SK-N-SH (cell line): ENCODE measurements at places on chromosomes 4 and X. TPM values are rescaled to one million over a fixed set of nuclear protein-coding genes. Genes with fewer than 3 reads are reported as not detected.

DNA sequence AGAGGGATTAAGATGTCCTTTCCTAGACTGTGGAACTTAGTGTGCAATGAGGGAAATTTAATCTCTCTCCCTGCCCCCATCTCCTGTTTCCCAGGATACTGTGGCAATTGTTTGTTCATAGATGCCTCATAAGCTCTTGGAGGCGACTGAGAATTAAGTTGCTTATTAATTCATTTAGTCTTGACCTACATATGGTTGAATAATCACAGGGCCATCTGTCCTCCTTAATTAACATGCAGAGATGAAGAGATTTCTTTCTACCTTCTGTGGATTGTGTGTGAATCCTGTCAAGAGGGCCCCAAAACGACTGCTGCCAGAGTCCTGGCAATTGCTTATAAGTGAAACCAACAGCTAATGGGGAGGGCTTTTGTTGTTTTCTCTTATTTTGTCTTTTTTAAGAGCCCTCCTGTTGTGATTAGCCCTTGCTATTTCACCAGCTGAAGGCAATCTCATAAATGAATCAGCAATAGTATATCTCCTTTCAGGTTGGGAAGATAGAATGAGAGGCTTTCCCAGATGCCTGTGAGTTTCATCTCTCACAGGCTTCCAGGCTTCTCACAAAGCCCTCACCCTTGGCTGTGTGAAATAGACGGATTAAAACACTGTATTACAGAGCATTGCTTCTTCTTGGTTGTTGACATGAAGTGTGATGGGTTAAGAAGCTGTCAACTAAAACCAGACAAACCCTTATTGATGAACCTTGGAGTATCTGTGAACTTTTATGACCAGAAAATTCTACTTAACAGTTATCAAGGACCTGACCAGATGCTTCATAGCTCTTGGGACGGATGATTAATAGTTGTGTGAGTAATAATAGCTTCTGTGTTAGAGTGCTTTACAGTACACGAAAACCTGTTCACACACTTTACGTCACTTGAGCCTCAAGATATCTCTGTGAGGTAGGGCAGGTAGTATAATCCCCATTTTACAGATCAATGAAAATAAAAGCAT lies 58.5 kb downstream of the PGRMC2 start:
- DNase-seq: peak; percentile 11
- no peak overlapping the region for H3K4me3 ChIP-seq
- H3K27me3 ChIP-seq: no peaks in the 10 kb centered on the region
- H3K36me3 ChIP-seq: no peaks in the 10 kb centered on the region
- peaks cover 13% of the 10 kb centered on the region for H3K4me1 ChIP-seq
- H3K27ac ChIP-seq: peak overlapping the region; percentile 79

DNA sequence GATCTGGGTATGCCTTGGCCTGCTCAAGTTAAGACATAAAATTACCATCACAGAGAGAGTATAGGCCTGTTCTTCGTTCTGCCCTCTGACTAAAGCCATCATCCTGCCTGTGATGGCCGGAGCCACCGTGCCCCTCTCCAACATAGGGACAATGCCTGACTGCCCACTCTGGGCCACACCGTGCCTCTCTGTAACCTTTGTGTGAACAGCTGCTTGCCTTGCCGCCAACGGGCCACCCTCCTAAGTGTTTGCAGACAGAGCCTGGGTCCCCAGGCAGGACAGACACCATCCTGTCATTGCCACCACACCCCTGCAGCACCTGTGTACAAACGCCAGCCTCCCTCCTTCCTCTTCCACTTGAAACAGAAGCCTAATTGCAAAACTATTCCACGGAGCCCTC lies 298.7 kb upstream of the TENM3 start:
- H3K27me3 ChIP-seq: no peaks in the 10 kb centered on the region
- no peak overlapping the region for H3K27ac ChIP-seq
- no peaks in the 10 kb centered on the region; the same call in 1 of the 2 replicates for H3K4me1 ChIP-seq
- no peak overlapping the region for H3K4me3 ChIP-seq
- no peak for DNase-seq

VCX gene
- not detected in 2 replicates for polyA plus RNA-seq

TSPAN6 gene
- polyA plus RNA-seq: 20.9 and 21.7 TPM in 2 replicates

- H3K4me3 ChIP-seq: no peak overlapping the region
- H3K36me3 ChIP-seq: no peaks in the 10 kb centered on the region
- DNase-seq: no peak
- no peaks in the 10 kb centered on the region for H3K27me3 ChIP-seq
Measured at GRCh38 chr4:3832536-3833220, 66.5 kb downstream of the ADRA2C start.

DNA sequence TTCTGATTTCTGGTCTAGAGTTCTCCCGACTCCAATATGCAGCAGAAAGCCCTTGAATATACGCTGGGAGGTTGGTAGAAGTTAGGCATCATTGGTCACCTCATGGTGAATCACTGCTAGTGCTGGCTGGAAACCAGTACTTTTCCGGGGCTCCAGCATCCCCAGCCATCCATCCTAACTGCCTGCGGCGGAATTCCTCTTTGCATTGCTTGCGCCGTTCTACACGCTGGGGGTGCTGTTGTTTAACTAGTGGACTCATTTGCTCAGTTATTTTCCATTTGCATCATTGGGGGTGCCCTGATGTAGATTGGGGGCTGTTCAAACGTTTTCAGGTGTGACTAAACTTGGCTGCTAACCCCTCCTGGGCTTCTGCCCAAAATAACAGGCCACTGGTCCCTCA lies 23.3 kb upstream of the GPR50 start:
- DNase-seq: no peak
- H3K4me1 ChIP-seq: no peaks in the 10 kb centered on the region
- no peaks in the 10 kb centered on the region; the same call in 1 of the 2 replicates for H3K27me3 ChIP-seq

GRCh38 chr4:154559494-154560418 lies 3.1 kb upstream of the FGB start:
- no peaks in the 10 kb centered on the region for H3K36me3 ChIP-seq
- no peak overlapping the region for H3K27ac ChIP-seq
- peaks cover 5% of the 10 kb centered on the region; the same call in 1 of the 2 replicates for H3K27me3 ChIP-seq
- DNase-seq: peak; percentile 23

MAGEA11 gene
- polyA plus RNA-seq: 0.03 and 0.06 TPM in 2 replicates
